ENCODE measurements at places on chromosomes 11 and 22.

DNA sequence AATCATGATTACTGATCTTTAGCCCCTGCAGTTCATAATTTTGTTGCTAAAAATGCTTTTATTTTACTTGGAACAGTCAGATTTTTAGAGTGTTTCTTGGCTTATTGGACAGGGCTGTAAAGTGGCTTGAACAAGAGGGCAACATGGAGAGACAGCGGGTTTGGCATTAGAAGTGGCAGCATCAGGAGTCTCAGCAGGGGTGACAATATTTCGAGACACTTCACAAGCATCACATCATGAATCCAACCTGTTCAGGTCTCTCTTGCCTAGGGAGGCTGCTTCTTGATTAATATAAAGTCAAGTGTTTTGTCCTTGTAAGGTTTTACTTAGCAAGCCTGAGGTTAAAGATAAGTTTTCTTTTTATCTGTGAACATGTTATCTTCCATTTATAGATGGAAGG, 2249.5 kb downstream of the LRRC4C start:
- no peak for DNase-seq

GRCh38 chr11:84660257-84660977, 966.7 kb downstream of the DLG2 start:
- no peak for DNase-seq

DNA sequence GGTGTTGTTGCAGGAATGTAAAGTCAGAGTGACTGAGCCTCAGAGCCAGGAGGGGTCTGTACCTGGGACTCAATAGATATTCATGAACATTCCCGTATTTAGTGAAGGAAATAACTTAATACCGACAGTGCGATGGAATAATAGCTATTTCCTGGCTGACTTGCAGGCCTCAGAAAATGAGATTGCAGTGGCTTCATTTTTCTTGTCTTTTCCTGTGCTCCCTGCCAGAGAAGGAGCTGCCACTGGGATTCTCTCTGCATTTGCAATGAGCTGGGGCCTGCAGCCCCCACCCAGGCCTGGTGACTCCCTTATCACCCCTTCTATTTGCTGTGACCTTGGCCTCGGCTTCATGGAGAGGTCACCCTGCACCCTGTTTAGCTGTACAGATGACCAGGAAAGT, 173.4 kb downstream of the MIAT start:
- DNase-seq = no peak

GRCh38 chr22:47125603-47126002, 363.2 kb downstream of the TBC1D22A start:
- no peak for DNase-seq

DNA sequence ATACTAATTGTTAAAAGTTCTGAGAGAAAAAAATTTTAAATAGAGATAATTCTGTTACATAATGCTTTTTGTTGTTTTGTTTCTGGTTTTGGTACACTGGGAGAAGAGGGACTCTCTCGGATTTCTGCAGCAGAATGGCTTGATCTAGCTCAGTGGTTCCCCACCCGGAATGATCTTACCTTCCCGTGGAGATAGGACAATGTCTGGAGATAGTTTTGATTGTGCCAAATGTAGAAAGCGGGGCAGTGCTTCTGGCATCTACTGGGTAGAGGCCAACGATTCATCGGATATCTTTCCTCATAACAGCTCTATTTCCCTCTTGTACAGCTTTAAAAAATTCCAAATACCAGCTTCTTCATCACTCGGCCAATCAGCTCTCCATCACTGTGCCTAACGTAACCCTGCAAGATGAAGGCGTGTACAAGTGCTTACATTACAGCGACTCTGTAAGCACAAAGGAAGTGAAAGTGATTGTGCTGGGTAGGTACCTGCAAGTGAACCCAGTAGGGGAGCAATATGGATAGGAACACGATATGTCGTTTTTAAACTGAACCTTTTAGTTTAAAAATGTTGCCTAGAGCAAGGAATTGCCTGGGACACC, 13.2 kb downstream of the CRTAM start:
- no peak for DNase-seq

DNA sequence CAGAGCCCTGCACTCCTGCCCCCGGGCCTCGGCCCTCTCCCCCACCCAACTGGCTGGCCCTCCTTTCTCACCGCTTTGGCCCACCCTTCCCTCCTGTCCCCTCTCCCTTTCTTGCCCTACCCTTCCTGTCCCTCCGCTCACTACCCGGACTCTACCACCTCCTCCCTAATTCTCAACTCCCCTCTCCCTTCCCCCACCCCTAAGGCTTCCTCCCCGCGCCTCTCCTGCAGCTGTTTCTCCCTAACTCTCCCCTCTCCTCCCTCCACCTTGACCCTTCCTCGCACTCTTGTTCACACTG, 421 bp downstream of the SLC15A3 start:
- DNase-seq = no peak

DNA sequence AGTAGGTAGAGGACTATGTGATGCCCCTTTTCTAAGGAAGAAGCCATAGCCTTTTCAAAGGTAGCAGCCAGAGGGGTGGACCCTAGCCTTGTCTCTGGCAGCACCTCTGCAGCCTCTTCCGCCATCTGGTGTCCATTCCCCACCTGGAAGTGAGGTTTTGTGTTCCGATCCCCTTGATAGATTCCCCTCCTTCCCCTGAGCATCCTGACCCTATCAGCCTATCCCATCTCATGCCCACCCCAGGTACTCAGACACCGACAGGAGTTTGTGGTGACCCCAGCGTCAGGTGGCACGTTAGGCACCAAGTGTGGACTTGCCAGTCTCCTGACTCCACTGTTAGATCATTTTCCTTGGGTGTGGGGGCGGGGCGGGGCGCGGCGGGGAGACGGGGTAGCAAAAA, 398 bp upstream of the FAM89B start:
- DNase-seq = no peak

GRCh38 chr22:29633514-29634312, 30.3 kb downstream of the NF2 start:
- no peak for DNase-seq

DNA sequence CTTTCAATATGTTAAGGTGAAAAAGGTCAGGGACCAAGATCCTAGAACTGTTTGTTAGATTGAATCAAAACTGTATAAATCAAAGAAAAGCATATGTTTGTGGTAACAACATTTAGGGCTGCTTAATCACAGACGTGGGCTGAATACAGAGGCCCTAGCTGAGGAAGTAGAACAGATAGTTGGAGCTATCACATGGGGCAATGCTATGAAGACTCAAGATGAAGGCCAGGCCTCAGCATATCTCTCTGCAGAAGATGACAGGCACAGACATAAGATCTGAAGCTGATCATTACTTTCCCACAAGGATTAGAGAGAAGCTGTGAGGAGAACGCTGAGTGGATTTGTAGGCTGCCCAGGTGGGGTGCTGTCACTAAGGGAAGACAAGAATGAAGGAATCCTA, 158.6 kb upstream of the CARD18 start:
- no peak for DNase-seq

DNA sequence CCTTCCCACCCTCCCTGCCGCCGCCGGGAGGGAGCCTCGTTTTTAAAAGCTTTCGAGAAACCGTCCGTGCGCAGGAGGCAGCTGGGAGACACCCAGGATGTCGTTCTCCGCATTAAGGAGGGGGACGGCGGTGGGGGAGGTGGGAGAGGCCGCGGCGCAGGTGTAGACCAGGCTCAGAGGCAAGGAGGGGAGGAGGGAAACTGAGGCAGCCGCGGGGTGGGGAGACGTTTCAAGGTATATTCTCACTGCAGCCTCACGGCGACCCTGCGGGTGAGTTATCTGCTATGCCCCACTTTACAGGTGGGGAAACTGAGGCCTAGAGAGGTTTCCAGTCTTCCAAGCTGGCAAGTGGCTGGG, 42.7 kb downstream of the CYTH4 start:
- no peak for DNase-seq
